ENCODE measurements at places on chromosomes 16 and 17.
A peak's percentile ranks its signal among the peaks of the same experiment; 100 is the strongest.

- no peak for DNase-seq
Observed at GRCh38 chr16:85894266-85894665, 4.7 kb upstream of the IRF8 start.

DNA sequence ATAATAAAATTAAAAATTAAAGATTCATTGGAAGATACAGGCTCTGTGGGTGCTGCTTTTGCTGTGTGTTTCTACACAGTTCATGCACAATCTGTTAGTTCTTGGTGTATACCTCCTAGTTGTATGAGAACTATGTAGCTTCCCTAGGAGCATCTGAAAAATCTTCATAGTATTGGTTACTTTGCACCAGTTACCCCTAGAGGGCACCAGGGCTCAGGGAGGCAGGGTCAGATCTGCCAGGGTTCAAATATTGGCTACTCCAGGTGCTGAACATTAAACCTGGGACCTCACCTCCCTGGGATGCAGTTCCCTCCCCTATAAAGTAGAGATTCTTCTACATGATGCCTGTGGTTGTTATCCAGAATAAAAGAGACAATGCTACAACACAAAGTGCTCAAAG lies 583.0 kb upstream of the CDH11 start:
- no peak for DNase-seq

DNA sequence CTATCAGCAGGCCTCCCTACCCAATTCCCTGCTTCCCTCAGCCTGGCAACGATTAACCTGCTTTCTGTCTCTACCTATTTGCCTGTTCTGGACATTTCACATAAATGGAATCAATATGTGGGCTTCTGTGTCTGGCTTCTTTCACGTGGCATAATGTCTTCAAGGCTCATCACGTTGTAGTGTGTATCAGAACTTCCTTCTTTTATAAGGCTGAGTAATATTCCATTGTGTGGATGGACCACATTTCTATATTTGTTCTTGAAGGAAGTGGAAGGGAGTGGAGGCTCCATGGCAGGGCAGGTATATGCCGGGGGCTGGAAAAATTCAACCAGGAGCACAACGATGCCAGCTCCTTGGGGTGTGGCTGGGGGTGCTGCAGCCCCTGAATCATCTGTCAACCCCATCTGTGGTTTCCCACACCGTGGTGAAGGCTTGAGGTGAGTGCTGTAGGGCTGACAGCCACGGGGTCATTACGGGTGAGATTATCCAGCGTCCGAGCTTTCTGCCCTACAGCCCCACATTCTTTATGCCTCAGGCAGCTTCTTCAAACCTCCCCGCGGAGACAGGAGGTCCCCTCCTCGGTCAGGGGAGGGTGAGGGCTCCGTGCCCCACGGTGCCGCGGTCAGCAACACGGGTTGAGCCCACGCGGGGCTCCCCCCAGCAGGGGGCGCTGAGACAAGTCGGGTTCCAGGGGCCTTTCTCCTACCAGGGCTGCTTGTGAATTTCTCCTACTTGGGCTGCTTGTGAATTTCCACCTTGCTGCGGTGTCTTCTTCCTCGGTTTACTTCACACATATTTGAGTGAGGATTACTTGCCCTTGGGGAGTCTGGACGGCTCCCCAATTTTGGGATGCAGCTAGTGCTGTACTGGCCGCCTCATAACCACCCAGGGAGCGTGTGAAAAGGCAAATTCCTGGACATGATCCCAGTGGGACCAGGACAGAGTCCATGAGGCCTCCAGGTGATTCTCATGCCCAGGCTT lies 18.3 kb upstream of the WFIKKN2 start:
- no peak for DNase-seq

- peak; percentile 91 for DNase-seq
Observed at GRCh38 chr16:83807710-83808572, at the start of gene HSBP1. TSS of gene HSBP1 (plus strand) at chr16:83807978. CDS start at chr16:83808077, 99 bp downstream.

DNA sequence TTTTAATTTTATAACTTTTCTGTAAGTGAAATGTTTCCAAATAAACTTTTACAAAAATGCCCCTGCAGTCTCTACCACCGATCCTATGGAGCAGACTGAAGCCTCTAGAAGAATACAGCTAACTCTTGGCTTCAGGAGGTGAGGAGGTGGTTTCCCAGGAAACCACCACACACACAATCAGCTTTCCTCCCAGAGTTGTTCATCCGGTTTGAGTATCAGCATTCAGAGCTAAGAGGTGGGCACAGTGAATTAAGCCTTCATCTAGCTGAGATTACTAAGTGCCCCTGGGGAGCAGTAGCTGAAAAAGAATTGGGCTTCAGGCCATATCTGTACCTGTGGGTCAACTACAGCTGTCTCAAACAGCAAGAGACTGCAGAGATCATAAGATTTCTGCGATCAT lies 139.7 kb downstream of the AATF start:
- no peak for DNase-seq

DNA sequence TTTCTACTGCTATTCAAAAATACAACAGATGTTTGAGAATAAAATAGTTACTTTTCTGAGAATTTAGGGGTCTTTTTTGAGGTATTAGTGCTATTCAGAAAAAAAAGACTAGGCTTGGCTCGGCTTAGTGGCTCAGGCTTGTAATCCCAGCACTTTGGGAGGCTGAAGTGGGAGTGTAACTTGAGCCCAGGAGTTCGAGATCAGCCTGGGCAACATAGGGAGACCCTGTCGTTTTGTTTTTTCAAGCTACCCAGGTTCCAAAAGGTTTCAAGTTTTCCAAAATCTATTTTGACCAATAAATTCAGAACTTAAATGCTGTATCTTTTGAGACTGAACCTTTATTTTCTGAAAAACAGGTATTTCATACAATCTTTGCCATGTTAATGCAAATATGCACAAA lies 3.2 kb upstream of the ARL6IP1 start:
- no peak for DNase-seq

DNA sequence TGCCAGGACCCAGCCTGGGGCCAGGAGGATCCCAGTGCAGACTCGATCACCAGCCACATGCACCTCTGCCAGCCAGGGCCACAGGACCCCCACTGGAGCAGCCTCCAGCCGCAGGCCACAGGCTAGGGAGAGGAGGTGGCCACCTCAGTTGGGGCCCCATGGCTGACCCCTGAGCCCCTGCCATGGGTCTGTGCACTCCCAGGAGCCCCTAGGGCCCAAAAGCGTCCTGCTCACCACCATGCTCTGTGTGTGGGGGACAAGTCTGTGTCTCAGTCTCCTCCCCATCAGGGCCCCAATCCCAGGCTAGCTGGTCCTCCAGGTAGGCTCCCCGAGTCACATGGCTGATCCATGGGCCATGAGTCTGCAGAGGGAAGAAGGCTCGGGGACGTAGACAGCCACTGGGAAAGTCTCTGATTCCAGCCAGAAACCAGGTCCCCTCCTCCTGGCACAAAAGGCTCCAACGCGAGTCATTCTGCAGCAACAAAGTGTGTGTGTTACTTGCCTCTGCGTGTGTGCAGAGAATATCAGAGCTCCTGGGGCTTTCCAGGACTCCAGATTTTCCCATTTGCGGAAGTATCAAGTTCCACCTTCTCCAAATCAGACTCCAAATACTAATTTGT lies 6.1 kb upstream of the PRSS8 start:
- DNase-seq = peak; percentile 15

- DNase-seq = no peak
Observed at GRCh38 chr17:57567251-57567650, 177.8 kb downstream of the CCDC182 start.

GRCh38 chr16:14641926-14642325 lies 9.2 kb downstream of the BFAR start:
- no peak for DNase-seq

DNA sequence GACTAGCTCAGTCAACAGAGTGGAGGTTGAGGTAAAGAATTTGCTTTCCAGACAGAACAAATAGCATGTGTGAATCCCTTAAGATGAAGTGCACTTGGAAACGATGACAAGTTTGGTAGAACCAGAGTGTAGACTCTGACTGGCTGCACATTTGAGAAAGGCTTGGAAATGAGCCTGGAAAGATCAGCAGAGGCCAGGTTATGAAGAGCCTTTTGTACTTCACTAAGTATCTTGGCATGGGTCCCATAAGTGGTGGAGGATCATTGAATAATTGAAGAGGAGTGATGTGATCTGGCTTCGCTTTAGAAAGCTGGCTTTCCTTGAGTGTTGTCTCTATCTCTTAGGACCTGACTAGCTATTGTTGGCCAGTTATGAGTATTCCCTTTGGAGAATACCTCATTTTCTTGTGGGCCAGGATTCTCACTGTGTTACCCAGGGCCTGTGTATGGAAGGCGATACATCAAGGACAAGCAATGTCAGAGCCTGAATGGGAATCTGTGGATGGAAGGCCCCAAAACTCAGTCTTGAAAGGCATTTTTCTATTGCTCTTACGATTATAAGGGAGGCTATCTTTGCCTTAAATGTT lies 329.8 kb downstream of the UTP18 start:
- no peak for DNase-seq

- no peak for DNase-seq
Observed at GRCh38 chr16:69406780-69407331, 17.6 kb upstream of the CYB5B start.

- no peak for DNase-seq
Observed at GRCh38 chr16:84043486-84044117, 1.0 kb upstream of the SLC38A8 start.

Data from caudate nucleus (tissue), 63 donors.